ENCODE measurements at places on chromosomes 2 and 18. TPM values are rescaled to one million over a fixed set of nuclear protein-coding genes. Genes with fewer than 3 reads are reported as not detected.

The RAPH1 gene
- total RNA-seq: 33.6 TPM

The ARHGAP25 gene
- total RNA-seq: 3.1 TPM

The IL36RN gene
- total RNA-seq: not detected

The MC2R gene
- total RNA-seq: not detected

The STEAP3 gene
- total RNA-seq: 11.1 TPM

The SLC9A4 gene
- total RNA-seq: not detected

The FNDC4 gene
- not detected for total RNA-seq

The FKBP1B gene
- 0.38 TPM for total RNA-seq

The USP37 gene
- 14.6 TPM for total RNA-seq

The MATN3 gene
- total RNA-seq: 3.0 TPM

The DLX2 gene
- 1.9 TPM for total RNA-seq

The CCDC93 gene
- total RNA-seq: 13.5 TPM

The HAAO gene
- not detected for total RNA-seq

The KCNK3 gene
- total RNA-seq: 1.2 TPM

The CRYGC gene
- total RNA-seq: not detected

The DNAH6 gene
- 0.06 TPM for total RNA-seq

The DSC1 gene
- total RNA-seq: 0.14 TPM

The YES1 gene
- 85.0 TPM for total RNA-seq

The FAM237A gene
- total RNA-seq: not detected

The SCLY gene
- total RNA-seq: 36.0 TPM

Measured in NCI-H460 (cell line).